SK-N-SH (cell line): ENCODE measurements at places on chromosomes 3 and 15. TPM values are rescaled to one million over a fixed set of nuclear protein-coding genes. Genes with fewer than 3 reads are reported as not detected.

DNA sequence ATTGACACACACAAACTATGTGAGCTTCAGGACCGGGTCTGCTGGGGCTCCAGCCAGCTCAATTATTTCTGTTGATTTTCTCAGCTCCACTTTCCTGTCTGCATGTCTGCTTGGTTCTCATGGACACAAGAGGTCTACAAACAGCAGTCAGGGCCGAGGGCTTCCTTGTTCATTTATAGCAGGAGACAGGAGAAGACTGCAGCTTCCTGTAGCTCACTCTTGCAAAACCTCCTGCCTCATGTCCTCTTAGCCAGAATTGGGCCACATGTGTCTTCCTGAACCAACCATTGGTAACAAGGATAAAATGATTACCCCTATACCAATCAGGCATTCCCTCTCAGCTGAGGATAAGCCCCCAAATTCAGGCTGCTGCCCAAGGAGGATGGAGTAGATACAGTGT, 182.8 kb downstream of the TLE3 start:
- DNase-seq, result no peak

ABHD10 gene
- polyA plus RNA-seq, result 14.8 and 18.3 TPM in 2 replicates

SENP8 gene
- 1.4 and 1.7 TPM in 2 replicates for polyA plus RNA-seq

LRRC31 gene
- polyA plus RNA-seq, result not detected in 2 replicates
